ENCODE measurements at places on chromosomes 3 and 15.
A peak's percentile ranks its signal among the peaks of the same experiment; 100 is the strongest.

- no peak for DNase-seq
These were observed 33.9 kb downstream of the DET1 start for GRCh38 chr15:88512601-88513000.

DNA sequence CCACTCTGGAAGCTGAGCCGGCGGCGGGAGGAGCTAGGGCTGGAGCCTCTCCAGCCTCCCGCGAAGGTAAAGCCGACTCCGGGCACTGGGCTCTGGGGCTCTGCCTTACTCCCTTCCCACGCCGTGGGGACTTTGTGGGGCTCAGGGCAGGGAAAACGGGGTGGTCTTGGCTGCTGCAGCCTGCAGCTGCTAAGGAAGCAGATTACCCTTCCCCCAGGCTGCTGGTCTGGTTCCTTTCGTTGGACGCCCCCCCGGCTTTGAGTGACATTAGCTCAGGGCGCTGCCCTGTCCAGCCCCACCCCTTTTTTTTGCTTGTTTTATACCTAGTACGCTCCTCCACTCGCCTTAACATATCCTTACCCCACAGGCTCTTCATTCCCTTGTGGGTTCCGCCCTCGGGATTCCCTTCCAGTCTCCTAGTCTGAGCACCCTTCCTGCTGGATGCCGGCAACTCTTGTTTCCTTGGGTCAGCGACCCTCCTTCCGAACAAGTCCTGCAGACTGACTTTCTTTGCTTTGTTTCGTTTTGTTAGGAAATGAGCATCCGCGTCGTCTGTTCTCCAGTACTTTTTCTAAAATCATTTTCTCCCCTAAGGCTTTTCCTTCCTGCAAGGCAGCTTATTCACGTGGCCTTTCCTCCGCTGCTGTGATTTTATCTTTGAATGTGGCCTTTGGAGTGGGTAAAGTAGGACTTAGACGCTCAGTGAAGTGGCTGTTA is 551 bp downstream of the DNAJC13 start:
- DNase-seq: peak; percentile 63

GRCh38 chr3:138381950-138382715 is 33.8 kb downstream of the MRAS start:
- peak; percentile 59 for DNase-seq

DNA sequence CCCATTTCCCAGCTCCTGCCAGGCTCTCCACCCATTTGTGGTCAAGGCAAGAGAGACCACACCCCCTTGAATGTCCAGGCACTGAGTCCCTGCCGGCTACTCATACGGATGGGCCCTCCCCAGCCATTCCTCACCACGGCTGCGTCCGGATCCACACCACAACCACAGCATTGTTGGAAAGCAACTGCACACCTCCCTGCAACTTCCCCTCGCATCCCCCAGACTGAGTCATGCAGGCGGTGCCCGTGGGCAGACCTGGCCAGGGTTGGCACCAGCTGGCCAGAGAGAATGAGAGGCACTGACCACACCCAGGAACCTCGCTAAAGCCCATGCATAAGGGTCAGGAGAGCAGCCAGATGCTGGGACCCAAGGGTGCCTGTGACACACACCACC is 30.5 kb downstream of the LOXL1 start:
- DNase-seq: peak; percentile 100

- DNase-seq: peak; percentile 45
These were observed 45.9 kb downstream of the ATP2C1 start for GRCh38 chr3:130939753-130940152.

- DNase-seq: no peak
These were observed 21.3 kb upstream of the KLF13 start for GRCh38 chr15:31305375-31305774.

GRCh38 chr3:45224824-45225464 is 1.1 kb downstream of the TMEM158 start:
- DNase-seq: peak; percentile 49

DNA sequence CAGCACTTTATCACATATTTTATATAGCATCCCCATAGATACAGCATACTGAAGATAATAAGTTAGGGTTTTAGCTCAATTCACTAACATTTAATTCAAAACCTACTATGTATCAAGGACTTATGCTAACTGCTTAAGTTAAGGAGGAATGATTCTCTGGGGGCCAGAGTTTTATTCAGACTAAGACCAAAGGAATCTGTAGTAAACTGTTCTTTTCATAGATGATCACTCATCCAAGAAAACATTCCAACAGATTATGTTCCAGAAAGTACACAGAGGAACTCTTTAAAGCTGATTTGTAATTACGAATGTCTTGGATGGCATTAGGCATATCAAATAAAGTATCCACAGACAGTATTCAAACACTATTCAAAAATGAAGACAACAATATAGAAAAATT is 226.4 kb downstream of the SCAPER start:
- DNase-seq: no peak

DNA sequence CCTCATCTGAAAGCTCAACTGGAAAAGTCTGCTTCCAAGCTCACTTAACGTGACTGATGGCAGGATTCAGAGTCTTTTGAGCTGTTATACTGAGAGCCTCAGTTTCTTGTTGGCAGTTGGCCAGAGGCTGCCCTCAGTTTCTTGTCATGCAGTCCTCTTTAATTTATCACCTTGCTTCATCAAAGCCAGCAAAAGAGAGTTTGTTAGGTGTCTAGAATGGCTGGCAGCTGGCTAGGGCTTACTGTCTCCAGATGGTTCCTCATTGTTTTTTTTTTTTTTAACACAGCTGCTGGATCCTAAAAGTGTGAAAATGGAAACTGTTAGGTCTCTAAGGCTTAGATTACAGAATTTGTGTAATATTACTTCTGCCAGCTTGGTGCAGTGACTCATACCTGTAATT is 310.6 kb downstream of the PDCD6IP start:
- DNase-seq: no peak

GRCh38 chr3:47251689-47252088 is 30.9 kb downstream of the KIF9 start:
- DNase-seq: no peak
